ENCODE measurements at places on chromosomes 4 and X. TPM values are rescaled to one million over a fixed set of nuclear protein-coding genes. Genes with fewer than 3 reads are reported as not detected.

FGF5 gene
- 4.4 TPM for total RNA-seq

SLC2A9 gene
- total RNA-seq, result 3.6 TPM

CYLC1 gene
- total RNA-seq, result not detected

VSIG4 gene
- total RNA-seq, result 0.54 TPM

- DNase-seq, result no peak
These were observed 42.2 kb downstream of the SEC31A start for GRCh38 chr4:82848706-82849105.

DNA sequence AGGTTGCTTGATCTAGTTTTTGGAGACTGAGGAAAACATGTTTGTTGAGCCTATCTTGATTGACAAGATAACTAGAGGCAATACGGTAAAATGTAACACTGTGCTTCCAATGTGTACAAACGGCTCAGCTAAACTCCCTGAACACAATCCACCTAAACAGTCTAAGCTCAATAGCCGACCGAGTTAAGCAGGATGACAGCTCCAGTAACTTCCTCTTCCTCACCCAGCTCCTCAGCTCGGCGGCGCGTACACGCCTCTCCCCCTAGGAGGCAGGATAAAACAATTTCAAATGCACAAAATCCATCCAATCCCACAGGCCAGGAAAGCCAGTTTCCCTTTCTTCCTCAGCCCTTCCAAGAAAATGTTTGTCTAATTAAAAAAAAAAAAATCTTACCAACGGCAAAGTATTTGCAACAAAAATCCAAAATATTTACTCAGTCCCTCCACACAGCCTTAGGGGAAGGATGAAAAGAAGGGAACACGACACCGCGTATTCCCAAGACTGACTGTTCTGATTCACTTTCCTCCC is 1.0 kb downstream of the CNOT6L start:
- peak; percentile 61 for DNase-seq

DNA sequence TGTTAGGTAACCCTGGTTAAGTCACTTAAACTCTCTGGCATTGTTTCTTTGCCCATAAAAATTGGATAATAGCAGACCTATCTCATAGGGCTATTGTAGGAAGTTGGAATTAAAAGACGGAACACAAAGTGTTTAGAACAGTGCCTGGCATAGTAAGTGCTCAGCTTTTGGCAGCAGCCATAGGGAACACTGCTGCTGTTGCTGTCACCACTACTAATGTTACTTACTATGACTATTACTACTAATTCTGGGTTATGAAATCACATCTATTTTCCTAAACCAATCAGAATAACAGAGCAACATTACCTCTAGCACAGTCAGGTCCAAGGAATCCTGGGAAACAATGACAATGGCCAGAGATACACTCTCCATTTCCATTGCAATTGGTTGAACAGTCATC is 300.0 kb downstream of the SH2D1A start:
- DNase-seq, result no peak

DNA sequence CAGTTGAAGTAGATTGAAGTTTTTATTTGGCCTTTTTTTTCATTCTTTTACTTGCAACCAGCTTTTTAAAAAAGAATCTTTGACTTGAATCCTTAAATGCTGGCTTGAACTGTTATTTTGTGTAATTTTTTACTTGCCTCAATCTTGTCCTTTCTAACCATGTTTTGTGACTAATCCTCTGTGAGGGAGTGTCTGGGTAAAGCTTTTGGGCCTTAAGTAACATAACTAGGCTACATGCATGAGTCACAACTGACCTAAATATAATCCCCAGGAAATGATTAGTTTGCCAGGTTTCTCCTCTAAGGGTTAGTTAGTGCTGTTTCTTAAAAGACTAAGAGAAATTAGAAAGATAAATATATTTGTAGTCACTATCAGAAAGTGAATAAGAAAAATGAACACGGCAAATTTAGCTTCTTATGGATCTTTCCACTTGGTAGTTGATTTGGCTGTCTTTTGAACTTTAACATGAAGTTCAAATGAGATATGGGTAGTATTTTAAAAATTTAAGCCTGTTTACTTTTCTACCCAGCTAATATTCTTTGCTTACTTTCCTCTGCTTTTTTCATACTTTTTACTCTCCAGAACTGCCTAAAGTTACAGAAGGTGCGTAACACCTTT is 13.0 kb downstream of the EXOC1 start:
- peak; percentile 88 for DNase-seq

DNA sequence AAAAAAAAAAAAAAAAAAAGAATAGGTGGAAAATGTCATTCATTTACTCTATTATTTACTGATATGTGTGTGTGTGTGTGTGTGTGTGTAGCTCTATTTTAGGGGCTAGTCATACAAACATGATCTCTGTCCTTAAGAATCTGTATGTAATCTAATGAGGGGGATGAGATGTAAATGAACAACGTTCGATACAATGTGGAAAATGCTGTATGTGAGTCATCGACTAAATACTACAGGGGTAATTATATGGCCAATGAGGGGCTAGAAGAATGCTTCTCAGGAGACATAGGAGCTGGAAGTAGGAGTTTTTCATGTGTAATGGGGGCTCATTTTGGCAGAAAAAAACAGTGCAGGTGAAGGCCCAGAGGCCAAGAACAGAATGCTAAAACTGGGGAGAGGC is 41.9 kb downstream of the LEF1 start:
- no peak for DNase-seq
